ENCODE measurements at places on chromosomes 2 and 18.

DNA sequence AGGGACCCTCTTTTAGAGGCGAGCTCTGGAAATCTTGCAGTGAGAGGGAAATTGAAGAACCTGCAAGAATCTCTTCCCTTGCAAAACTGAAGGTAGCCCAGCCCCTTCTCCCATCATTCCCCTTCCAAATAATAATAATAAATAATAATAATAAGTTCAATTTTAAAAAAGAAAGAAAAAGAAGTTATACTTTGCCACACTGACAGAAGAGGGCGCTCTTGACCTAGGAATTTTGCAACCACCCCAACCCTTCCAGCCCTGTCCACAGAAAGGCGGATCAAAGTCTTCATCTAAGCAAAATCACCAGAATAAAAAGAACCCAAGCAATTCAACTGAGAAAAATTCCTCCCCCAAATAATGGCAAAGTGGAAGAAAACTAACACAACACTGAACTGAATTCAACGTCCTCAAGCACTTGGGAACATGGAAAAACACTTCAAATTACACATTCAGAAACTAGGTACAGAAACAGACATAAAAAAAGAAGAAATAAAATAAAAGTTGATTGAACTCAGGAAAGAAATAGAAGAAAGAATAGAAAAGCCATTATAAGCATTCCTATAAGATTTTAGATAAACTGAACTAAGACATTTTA is 98.9 kb upstream of the GLS start:
- DNase-seq = peak; percentile 79

DNA sequence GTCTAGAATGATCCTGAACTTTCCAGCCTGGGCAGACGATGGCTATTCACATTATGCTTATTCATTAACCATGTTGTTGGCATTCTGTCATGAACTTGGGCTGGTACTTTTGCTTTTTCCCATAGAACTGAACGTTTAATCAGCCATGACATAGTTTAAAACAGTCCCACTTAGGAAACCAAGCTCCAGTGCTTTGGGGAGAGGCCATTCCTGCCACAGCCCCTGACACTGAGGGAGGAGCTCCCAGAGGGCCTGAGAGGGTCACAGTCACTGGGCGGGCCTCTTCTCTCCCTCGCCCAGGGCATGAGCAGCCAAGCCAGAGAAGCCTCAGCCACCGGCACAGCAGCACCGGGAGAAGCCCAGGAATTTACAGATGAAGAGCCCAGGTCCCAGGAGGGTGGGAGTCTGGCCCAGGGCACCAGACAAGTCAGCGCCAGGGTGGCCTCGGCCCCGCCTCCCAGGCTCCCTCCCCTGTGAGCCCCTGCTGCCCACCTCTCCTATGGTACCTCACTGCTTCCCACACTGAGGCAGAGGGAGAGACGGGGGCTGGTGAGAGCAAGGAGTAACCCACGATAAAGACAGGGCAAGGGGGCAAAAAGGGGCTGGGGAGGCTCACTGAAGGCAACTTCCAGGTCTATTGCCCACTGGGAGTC is 33.6 kb downstream of the MAL start:
- no peak for DNase-seq

DNA sequence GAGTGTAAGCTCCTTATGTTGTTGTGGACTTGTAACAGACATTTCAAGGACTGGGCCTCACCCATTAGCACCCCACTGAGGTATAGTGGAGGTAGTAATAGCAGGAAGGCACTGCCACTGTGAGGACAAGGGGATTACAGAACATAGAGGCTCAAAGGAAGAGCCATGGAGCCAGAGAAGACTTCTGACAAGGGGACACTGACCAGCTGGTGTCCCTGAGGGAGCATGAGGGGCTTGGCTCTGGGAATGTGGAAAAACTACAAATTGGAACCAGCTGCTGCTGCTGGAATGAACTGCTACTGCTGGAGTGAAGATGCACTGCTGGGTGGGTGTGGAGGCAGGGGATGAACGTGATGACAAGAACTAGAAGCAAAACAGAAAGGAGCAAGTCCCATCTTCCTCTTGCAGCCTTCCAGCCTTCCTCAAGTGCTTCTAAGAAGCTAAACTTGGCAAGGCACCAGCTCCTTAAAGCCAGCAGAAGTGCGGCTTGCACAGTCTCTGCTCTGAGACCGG is 167.3 kb upstream of the NOSTRIN start:
- peak; percentile 38 for DNase-seq

DNA sequence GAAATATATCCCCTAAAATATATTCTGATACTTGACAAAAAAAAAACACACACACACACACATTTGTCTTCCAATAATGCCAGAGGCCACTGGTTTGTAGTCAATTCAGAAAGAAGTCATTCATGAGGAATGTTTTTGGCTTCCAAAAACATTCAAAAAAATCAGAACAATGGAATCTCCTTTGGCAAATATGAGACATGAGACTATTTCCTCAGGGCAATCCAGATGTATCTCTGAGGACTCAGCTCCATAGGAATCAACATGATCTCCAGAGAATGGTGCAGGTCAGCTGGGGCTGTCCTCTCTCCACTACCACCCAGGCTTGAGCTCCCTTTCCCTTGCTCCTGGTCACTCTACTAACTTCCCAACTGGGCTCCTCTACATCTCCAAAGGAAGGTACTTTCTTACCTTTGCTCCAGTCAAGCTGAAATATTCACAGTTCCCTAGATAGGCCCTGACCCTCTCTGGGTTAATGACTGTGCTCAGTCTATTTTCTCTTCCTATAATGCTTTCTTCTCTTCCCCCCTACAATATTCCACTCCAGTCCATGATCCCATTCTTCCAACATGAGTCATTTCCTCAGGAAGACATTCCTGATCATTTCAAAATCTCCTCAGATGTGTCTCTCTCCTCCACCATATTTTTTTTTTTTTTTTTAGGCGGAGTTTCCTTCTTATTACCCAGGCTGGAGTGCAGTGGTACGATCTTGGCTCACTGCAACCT is 145.3 kb downstream of the C1D start:
- DNase-seq = no peak

Data from common myeloid progenitor, CD34-positive (primary cell).